Left renal cortex interstitium (tissue), 4 donors: ENCODE measurements at places on chromosomes 4 and X. TPM values are rescaled to one million over a fixed set of nuclear protein-coding genes. Genes with fewer than 3 reads are reported as not detected.
A peak's percentile ranks its signal among the peaks of the same experiment; 100 is the strongest.

RHOXF1 gene
- polyA plus RNA-seq, result 0.17 TPM

CCNB3 gene
- 1.2 TPM for polyA plus RNA-seq

TLR1 gene
- 3.1 TPM for polyA plus RNA-seq

CFAP99 gene
- polyA plus RNA-seq, result 1.2 TPM

MAGEC3 gene
- 0.24 TPM for polyA plus RNA-seq

FHIP1A gene
- polyA plus RNA-seq, result 5.8 TPM

EXOC1L gene
- not detected for polyA plus RNA-seq

AREG gene
- 0.19 TPM for polyA plus RNA-seq

RBM47 gene
- polyA plus RNA-seq, result 79.7 TPM

L1CAM gene
- polyA plus RNA-seq, result 62.3 TPM

NUDT11 gene
- 12.6 TPM for polyA plus RNA-seq

ADH1A gene
- 0.96 TPM for polyA plus RNA-seq

DNA sequence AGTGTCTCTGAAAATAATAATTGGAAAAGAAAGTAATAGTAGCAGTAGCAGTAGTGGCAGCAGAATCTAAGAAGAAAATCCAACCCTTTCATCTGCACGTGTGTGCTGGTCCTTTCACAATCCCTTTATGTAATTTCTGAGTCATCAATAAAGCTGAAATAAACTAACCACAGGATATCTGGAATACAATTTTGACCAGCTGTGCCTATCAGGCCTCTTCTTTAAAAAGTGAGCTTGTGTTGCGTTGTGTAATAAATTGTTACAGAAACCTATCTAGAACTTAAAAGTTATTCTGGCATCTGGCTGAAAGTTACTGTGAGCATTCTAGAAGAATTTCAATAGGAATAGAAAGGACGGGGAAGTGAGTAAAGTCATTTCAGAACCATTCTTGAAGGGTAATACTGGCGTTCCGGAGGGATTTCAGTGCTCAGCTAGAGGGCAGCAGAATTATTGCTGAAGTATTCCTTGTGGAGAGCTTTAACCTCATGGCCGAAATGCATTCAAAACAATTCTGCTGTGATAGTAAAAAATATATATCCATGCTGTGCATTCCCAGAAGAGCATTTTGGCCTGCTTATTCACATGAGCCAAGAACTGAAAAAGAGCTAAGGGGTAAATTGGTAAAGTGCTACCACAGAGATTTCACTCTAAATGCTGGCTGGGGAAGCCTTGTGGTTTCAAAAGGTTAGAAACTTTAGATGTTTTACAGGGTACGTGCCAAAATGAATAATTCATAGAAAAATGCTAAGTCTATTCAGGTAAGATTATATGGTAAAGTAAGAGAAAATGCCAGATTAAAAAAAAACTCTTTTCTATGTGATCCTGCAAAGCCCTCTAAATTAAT is 260.6 kb downstream of the NKX6-1 start:
- DNase-seq, result no peak

DNA sequence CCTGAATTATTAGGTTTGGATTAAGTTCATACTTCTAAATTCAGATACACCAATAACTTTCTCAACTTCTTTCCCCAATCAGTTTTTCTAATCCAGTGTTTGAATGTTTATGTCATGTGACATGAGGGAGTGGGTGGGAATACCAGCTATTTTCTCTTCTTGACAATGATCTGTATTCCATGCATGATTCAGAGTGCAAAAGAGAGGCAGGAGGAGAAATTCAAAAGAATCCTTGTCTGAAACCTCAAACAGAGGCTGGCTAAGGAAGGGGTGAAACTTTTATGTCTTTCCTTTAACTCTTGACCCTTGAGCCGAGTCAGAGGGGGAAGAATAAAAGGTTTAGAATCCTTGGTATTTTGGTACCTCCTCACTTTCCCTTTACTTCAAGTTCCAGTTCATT is 544.7 kb downstream of the SPRY1 start:
- DNase-seq, result no peak

GRCh38 chrX:1440506-1440905 is 12.2 kb downstream of the ASMTL start:
- DNase-seq, result no peak

DNA sequence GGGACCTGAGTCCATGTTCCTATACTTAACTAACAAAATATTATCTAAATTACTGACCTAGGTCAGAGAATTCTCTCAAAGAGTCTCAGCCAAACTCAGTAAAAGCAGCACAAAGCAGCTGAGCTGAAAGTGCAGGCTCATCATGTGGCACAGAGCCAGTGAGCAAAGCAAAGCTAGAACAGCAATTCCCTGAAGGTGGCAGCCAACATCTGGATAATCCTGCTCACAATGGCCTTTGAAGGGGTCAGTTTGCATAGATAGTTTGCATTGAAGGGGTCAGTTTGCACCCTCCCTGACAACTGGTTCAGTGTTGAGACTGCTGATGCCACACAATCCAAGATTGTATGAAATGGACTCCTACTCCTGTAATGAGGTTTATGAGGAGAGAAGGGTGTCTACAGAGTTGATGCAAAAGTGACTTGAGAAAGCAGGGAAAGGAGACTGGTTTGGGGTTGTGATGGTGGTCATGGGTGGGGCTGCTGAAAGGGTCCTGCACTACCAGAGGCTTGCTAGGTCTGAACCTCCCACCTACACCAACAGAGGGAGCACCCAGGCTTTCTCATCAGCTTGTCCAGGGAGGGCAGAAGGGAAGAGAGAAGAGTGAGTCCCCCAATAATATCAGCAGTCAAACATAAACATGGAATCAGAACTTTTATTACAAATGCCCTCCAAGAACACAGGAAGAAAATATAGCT is 39.7 kb downstream of the TRIM61 start:
- DNase-seq, result no peak

GRCh38 chr4:63620271-63620670 is 789.0 kb downstream of the TECRL start:
- no peak for DNase-seq

- DNase-seq, result no peak
Measured at GRCh38 chr4:27084685-27085361, 224.2 kb downstream of the STIM2 start.

- no peak for DNase-seq
Measured at GRCh38 chr4:37620176-37620575, 66.0 kb downstream of the RELL1 start.

DNA sequence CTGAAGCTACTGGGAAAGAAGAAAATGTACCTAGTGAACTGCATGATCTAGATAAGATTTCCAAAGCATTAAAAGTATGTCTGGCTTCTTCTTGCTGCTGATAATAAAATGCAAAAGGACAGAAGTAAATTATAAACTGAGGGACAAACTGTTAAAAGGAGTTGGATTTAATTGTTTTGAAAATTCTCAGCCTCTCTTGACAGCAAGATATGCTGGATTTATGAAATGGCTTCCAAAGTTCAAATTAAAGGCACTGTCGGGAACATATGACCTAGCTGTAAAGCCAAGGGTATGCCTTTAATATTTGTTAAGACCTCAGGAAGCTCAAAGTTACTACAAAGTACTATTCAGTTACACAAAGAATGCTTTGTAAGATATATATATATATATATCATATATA is 46.1 kb upstream of the CABS1 start:
- DNase-seq, result no peak

DNA sequence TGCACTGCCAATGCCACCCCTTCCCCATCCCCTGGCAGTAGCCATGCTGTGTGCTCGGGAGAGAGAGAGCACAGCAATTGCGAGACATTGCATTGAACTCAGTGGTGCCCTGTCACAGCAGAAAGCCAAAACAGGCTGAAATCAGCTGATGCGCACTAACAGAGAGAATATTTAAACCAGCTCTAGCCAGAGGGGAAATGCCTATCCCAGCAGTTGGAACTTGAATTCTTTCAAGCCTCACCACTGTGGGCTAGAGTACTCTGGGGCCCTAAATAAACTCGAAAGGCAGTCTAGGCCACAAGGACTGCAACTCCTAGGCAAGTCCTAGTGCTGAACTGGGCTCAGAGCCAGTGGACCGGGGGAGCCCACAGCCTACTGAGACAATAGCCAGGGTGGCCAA is 17.7 kb upstream of the RP2 start:
- DNase-seq, result no peak

DNA sequence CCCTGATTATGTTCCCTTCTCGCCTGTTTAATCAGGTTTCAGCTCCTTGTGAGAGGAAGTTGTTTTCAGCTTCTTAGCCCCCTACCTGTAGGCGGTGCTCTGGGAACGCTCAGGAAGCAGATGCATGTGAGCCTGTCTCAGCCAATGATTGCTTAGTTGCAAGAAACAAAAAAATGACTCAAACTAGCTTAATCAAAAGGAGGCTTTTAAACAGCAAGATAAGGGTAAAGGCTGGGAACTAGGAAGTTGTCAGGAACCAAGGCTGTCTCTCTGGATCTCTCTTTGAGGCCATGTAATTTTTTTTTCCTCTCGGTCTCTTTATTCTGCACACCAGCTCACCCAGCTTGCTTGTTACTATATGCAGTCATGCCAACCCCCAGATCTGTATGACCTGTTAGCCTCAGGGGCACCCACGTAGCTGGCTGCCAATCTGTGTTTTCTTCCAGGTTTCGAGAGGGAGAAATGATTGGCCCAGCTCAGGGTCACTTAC is 109.1 kb downstream of the PTTG2 start:
- no peak for DNase-seq

- no peak for DNase-seq
Measured at GRCh38 chr4:119615068-119615719, 13.4 kb downstream of the PDE5A start.

- peak; percentile 39 for DNase-seq
Measured at GRCh38 chr4:87848622-87849351, 16.0 kb downstream of the MEPE start.

GRCh38 chrX:114626323-114626722 is 42.4 kb downstream of the HTR2C start:
- no peak for DNase-seq

- DNase-seq, result no peak
Measured at GRCh38 chrX:46695491-46695890, 63.4 kb downstream of the SLC9A7 start.

DNA sequence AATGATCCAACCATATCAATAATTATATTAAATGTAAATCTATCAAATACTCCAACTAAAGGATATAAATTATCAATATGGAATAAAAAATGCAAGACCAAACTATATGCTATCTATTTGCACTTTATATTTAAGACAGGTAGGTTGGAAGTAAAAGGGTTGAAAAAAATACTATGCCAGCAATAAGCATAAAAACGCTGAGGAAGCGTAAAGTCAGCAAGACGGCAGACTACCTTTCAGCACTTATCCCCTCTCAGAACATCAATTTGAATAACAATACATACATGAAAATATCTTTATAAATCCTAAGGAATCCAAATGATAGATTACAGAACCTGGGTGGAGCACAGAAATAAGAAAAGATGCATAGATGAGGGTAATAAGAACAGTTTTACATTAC is 14.0 kb upstream of the GABRA3 start:
- DNase-seq, result no peak

DNA sequence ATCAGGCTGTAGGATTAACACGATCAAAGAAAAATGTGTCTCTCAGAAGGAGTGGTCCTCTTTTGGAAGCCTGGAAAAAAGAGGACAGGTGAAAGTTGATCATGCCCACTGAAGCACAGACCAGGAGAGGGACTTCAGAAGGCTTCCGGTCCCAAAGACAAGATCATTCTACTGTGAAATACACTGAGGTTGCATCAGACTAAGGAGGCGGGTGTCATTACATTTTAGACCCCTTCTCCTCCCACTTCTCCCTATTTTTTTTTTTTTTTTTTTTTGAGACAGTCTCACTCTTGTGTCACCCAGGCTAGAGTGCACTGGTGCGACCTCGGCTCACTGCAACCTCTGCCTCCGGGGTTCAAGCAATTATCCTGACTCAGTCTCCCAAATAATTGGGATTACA is 67.5 kb downstream of the RBM47 start:
- DNase-seq, result no peak

DNA sequence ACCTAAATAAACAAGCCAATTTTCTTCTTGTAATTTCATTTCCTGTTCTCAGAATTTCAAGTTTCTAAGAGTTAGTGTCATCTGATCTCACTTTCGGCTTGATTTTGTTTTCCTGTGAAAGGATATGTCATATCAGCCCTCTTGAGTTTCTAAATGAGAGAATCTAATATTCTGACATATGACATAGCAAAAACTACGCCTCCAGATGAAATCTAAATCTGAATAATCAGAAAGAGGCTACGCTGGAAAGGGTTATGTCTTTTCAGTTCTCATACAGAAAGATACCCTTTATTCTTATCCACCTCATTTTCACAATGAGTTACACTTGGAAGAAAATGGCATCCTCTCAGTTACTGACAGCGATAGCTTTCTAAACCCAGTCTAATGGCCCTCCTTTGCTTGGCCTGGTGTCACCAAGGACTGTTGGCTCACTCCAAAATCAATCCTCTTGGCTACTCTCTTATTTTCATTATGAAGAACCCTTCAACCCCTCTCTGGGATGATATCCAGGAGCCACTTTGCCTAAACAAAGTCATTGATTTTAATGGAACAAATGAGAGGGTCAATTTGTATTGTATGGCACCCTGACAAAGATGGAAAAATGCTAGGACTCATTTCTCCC is 65.6 kb downstream of the ASB9 start:
- no peak for DNase-seq

GRCh38 chr4:48030470-48030869 is 13.9 kb downstream of the NIPAL1 start:
- DNase-seq, result no peak

- DNase-seq, result no peak
Measured at GRCh38 chr4:166202991-166203390, 330.0 kb downstream of the TLL1 start.

DNA sequence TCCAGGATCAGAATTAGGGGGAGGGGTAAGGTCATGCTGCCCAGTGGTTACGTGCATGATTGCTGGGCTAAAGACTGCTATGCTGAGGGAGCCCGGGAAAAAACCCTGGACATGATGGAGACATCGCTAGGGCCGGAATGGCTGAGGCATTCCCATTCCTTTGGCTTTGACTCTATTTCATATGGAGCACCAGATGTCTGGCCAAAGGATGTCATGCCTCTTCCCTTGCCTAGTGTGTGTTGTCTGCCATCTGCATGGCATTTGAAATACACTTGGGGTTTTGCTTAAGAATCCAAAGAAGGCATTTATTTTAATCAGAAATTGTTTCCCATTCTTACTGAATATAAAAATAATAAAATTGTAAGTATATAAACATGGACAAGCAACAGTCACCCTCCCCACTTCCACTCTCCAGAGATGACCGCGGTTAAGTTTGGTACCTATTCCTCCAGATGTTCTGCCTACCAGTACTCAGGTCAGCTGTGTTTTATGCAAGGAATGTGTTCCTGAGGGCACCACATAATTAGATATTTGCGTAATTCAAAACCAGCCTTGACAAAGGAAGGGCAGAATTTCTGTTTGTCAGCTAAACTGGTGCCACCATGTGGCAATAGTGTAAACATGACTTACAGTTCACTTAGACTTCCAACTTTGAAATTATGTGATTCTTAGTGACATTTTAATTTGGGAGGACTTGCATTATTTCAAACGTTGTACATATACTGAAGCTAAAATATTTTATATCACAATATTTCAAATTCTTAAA is 105.9 kb downstream of the CT47B1 start:
- no peak for DNase-seq

- no peak for DNase-seq
Measured at GRCh38 chr4:100849319-100849718, 331.5 kb upstream of the EMCN start.

- DNase-seq, result no peak
Measured at GRCh38 chr4:5050520-5051277, 581 bp upstream of the STK32B start.
